Stimulated activated CD4-positive, alpha-beta T cell treated with anti-CD3 and anti-CD28 coated beads, Interleukin-15, amount 100 ng/mL, for 1 hour (primary cell): ENCODE measurements at places on chromosomes 4 and X.

GRCh38 chr4:98517218-98518021, 141.0 kb downstream of the TSPAN5 start:
- DNase-seq = no peak

- DNase-seq = no peak
Observed at GRCh38 chr4:150167054-150167453, 88.8 kb downstream of the DCLK2 start.

DNA sequence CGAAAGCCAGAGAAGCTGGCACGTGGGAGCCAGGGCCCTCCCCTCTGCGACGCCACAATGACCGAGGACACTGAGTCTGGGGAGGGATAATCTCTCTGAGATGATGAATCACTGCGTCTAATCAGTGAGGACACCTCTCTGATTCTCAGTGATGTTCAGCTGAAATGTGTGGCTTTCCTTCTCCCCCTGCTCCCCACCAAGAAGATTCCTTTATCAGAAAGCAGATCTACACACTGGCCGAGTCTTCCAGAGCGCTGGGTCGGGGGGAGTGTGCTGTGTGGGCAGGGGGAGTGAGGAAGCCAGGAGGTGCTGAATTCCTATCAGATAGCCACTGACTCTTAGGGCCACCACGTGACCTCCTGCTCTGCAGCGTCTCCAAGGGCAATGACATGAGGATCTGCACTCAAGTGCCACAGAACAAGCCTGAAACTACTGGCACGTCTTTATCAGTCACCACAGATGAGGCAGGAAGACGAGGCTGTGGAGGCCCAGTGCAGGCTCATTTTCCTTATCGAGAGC, 89.2 kb downstream of the GATB start:
- no peak for DNase-seq

DNA sequence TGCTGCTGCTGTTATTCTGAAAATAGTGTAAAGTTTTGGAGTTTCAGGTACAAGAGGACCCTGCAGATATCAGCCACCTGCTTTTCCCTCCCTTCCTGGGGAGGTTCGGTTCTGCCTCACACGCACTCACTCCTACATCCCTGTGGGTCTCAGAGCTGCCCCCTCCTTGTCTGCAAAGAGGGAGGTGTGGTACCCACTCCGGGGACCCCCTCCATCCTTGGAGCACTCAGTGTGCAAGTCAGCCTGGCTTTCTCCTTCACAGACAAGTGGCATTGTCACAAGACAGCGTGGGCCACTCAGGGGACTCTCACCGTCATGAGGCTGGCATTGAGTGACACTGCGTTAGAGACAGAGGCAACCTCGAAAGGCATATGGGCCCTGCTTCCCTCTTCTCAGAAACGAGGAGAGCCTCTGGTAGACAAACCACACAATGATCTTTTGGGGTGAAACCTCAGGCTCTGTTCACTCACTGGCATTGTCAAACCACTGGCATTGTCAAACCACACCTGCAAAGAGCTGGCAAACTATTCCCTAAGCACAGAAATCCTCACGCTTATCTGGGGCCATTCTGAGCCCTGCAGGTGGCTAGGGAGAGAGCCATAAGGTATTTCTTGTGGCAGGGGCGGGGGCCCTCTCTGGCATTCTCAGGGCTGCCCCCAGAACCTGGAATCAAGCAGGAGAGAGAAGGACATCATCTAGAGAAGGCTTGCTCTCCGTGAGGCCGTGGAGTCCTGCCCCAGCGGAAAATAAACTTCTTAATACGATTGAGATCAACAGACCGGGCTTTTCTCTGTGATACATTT, 285.0 kb downstream of the SHOX start:
- DNase-seq = no peak

GRCh38 chrX:18565727-18566126, 106.2 kb downstream of the RS1 start:
- no peak for DNase-seq

- DNase-seq = no peak
Observed at GRCh38 chr4:80989921-80990544, 40.5 kb upstream of the BMP3 start.

- DNase-seq = no peak
Observed at GRCh38 chr4:185997296-185997695, 71.7 kb upstream of the TLR3 start.

DNA sequence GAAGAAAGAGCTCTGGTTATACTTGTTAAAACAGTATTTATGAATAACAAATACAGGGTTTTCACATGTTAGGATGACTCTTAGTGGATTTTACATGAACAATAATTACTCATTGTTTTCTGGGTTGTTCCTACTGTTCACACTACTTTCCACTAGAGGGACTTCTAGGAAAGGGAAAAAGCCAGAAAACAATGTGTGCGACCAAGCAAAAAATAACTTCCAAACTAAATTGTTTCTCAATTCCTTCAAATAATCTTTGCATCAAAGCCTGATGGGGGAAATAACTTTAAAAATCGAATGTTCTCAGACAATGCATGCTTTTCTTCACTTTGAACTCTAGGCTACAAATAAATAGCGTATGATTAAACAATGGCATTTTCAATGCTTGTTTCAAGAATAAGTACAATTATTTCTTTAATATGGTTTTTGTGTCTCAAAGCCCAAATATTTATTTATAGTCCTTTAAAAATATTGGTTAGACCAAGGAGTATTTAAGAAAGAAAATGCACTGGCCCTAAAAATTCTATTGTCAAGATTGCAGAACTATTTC, 72.1 kb upstream of the ETNPPL start:
- no peak for DNase-seq

DNA sequence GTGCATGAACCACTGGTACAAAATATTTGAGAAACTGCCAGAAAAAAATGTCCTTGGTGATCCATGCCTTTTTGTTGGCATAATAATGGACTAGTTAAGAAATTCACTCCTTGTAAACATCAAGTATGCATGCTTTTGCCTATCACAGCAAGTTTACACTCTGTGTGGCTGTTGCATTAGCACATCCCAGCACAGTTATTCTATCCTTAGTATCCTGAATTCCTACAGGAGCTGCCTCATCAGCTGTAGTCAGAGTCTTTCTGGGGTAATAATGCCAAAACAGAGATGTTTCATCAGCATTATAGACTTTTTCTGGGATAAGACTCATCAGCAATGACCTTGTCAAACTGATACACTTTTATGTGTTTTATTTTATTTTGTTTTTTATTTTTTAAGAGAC, 82.8 kb downstream of the CHIC2 start:
- no peak for DNase-seq

DNA sequence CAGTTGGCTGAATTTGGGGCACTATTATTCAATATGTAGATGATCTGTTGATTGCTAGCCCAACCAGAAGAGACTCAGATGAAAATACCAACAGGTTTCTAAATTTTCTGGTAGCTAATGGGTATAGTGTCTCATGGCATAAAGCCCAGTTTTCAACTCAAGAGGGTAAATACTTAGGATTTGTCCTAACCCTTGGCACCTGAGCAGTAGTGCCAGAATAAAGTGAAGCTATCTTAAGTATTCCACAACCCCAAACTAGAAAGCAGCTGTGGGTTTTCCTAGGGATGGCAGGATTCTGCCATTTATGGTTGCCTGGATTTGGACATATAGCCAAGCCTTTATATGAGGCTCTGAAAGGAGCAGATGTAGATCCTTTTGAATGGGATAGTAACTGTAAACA, 119.0 kb downstream of the AGTR2 start:
- no peak for DNase-seq

DNA sequence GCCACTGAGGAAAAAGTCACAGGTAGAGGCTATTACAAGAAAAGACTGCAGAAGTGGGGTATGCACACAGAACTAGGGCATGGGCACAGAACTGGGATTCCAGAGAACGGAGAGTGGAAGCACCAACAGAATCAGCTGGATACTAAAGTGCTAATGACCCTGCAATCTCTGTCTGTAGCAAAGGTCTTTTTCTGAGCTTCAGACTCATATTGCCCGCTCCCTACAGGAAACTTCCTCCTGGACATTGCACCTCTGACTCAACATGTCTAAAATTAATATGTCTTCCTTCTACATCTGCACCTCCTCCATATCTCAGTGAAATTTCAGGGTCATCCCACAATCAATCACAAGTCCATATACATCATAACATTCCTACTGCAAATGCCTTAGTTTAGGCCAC, 5.3 kb upstream of the CAMK2D start:
- no peak for DNase-seq

GRCh38 chr4:185500576-185500975, 29.0 kb upstream of the CCDC110 start:
- no peak for DNase-seq

- no peak for DNase-seq
Observed at GRCh38 chr4:59179372-59179771, 2020.8 kb upstream of the ADGRL3 start.

GRCh38 chr4:41318839-41319530, 62.3 kb downstream of the UCHL1 start:
- DNase-seq = no peak

DNA sequence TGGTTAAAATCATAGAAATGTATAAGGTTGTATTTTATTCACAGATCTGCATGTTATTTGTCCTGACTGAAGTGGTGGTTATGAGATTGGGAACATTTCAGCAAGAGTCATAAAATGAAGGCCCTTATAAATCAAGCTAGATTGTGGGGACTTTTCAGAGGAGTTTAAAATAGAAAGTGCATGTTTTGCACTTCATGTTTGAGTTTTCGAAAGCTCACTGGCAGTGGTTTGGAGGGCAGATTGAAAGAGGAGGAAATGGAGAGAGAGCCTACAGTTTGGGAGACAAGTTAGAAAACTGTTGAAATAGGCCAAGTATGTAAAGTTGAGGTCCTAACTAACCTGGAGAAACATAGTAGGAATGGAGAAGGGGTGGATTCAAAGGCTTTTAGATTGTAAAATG, 124.9 kb downstream of the KDM6A start:
- no peak for DNase-seq

DNA sequence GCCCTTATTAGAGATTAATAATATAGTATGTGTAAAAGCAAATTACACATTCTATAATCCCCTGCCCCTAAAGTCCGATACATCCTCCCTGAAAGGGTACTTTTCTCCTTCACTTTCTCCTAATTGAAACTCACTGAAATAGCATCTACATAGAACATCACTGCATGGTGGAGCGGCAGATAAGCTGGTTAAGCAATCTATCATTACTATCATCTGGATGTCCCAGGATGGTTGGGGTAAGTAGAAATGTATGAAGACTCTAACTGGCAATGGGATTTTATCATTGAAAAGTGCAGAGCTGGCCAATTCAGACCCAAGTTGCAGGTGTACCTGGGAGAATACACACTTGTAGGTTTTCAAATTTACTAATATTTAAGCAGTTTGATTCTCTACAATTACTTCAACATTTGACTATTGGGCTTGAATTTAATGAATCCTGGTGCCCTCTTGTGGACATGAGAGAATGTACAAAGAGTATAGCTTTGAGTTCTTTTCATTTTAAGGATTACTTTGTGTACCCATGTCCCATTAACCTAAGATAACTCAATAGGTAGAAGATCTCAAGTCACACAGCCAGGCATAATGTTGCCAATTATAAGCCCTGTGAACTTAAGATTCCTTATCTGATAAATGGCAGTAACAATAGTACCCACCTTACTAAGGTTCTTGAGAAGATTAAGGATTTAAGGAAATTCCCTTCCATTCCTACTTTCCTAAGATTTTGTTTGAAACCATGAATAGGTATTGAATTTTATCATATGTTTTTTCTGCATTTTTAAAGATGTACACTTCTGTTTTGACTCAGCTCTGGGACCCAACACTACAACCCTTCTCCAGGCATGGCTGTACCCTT, 69.8 kb downstream of the SHROOM3 start:
- DNase-seq = no peak

GRCh38 chr4:152095701-152096070, 334.9 kb upstream of the GATB start:
- no peak for DNase-seq

DNA sequence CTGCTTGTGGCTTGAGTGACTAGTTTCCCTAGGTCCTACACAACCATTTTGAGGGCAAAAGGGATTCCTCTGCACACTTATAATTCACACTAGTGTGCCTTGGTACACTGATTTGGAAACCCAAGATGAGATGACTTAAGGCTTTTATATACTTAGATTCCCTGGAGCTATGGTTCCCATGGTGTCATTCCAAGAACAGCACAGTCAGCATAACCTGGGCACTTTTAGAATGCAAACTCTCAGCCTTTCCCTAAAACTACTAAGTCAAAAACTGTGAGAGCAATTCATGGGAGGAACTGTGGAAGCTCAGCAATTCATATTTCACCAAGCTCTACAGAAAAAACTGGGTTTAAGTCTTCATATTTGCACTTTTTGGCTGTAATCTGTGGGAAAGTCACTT, 38.0 kb upstream of the ZC4H2 start:
- DNase-seq = no peak

DNA sequence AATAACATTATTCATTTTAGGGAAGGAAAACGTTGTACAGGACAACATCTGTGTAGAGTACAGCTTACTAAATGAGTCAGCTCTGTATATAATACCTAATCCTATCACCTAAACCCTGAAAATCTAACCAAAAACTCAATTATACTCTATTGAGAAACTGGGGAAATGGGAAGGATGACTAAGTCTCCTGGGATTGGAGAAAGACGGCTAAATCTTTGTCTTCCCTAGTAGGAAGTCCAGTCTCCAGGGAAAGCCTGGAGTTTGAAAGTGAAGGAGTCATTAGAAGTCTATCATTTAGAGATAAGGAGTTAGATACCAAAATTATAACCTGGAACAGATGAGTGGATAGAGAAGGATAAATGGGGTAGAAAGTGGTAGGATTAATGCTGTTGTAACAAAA, 286.5 kb downstream of the STK32B start:
- no peak for DNase-seq

DNA sequence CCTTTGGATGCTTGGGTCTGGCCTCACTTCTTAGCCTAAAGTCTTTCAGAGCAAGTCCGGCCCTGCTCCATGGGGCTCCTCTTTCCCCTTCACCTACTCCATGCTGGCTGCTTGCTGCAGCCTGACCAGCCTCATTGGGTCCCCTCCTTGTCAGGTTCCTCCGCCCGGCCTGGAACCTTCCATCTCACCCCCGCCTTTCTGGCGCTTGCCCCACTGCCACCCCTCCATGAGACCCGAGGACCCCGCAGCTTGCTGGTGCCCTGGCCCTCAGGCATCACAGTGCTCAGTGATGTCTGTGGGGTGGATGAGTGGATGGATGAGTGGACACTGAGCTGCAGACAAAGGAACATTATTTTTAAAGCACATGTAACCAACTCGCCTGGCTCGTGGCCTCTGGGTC, 24.7 kb downstream of the SORCS2 start:
- no peak for DNase-seq

DNA sequence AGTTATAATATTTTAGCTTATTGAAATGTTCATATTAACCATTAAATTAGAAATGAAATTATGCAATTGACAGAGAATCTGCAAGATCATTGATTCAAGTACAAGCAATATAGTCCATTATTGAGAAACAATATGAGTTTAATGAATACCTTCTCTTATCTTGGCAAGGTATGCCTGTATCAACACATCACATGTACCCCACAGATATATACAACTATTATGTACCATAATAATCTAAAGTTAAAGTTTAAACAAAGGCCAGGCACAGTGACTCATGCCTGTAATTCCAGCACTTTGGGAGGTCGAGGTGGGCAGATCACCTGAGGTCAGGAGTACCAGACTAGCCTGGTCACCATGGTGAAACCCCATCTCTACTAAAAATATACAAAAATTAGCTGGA, 514.7 kb downstream of the PCDH7 start:
- no peak for DNase-seq
